NCI-H2171 treated with DMSO at 0.1 percent for 48 hours (cell line): ENCODE measurements at places on chromosomes 11 and 22.

DNA sequence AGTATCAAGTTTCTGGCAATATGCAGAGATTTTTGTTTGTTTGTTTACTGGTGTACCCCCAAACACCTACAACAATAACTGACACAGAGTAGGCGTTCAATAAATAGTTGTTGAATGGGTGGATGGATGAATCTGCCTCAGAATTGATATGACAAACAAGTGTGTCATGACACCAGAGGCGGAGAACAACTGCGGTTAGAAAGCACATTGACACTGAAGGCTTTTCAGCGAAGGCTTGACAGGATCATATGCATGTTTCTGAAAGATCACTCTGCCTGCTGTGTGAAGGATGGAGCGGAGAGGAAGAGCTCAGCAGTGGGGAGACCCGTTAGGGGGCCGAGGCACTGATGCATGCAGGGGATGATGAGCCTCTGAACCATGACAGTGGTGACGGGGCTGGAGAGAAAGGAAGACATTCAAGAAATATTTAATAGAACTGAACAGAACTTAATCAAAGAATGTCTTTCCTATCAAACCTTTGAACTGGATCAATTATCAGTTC is 108.5 kb upstream of the USP47 start:
- DNase-seq = no peak

- no peak for DNase-seq
Measured at GRCh38 chr11:77752516-77752915, 68.0 kb downstream of the RSF1 start.

DNA sequence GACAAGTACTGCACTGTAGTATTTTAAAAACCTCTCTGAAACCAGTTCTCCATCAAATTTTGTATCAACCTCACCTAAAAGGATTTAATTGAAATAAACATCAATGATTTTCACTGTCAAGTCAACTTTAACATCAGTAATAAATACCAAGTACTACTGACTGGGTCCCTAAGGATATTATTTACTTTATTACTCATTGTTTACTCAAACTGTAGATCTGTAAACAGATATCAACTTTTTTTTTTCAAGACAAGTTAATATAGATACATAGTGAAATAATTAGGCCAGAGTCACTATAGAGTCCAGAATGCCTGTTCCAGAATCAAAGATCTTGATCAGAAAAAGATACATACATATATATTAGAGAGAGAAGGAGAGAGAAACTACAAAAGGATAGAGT is 1.6 kb downstream of the RNF141 start:
- DNase-seq = no peak

GRCh38 chr11:109511598-109511997 is 89.6 kb downstream of the C11orf87 start:
- no peak for DNase-seq

DNA sequence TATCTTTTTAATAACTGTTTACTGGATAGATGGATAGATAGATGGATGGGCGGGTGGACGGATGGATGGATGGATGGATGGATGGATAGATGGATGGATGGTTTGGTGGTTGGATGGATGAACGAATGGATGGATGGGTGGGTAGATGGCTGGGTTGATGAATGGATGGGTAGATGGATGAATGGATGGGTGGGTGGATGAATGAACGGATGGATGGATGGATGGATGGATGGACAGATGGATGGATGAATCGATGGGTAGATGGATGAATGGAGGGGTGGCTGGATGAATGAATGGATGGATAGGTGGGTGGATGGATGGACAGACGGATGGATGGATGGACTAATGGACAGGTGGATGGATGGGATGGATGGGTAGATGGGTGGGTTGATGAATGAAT is 13.8 kb upstream of the SLC22A12 start:
- no peak for DNase-seq

- no peak for DNase-seq
Measured at GRCh38 chr11:26958702-26959049, 35.2 kb upstream of the FIBIN start.

- DNase-seq = no peak
Measured at GRCh38 chr22:25114369-25115362, 85.0 kb upstream of the CRYBB3 start.

GRCh38 chr22:35601743-35602615 is 15.2 kb downstream of the MB start:
- DNase-seq = no peak

DNA sequence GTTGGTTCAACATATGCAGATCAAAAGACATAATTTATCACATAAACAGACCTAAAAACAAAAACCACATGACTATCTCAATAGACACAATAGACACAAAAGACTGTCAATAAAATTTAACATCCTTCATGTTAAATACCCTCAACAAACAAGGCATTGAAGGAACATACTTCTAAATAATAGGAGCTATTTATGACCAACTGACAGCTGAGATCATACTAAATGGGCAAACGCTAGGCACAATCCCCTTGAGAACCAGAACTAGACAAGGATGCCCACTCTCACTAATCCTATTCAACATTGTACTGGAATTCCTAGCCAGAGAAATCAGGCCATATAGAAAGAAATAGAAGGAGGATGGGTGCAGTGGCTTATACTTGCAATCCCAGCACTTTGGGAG is 50.3 kb upstream of the GLYAT start:
- DNase-seq = no peak

DNA sequence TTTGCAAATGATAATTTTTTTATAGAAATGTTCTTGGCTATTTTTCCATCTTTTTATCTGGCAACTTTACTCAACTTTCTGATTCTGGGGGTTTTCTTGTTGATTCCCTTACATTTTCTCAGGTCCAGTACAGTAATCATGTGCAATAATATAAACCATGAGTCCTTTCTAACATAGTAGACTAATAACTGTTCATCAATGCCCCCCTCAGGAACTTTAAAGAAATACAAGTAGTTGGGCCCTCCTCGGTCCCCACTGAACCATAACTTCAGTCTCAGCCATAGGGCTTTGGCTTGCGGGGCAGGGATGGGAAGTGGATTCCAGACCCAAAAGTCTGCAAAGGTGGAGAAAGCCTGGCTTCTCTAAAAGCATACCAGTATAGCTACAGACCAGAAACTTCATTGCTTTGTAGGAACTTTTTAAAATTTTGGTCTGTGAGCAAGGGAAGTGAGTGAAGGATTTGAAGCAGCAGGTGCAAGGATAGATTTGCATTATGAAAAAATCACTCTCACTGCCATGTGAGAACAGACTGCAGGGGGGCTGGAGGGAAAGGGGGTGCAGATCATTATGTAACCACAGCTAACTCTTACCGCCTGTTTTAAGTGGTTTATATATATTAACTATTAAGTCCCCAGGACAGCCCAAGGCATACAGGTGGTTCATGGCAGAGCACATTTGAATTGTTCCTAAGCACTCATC is 10.4 kb upstream of the TUB start:
- peak; percentile 59 for DNase-seq

- DNase-seq = no peak
Measured at GRCh38 chr22:11613898-11614755, 3913.9 kb upstream of the OR11H1 start.

DNA sequence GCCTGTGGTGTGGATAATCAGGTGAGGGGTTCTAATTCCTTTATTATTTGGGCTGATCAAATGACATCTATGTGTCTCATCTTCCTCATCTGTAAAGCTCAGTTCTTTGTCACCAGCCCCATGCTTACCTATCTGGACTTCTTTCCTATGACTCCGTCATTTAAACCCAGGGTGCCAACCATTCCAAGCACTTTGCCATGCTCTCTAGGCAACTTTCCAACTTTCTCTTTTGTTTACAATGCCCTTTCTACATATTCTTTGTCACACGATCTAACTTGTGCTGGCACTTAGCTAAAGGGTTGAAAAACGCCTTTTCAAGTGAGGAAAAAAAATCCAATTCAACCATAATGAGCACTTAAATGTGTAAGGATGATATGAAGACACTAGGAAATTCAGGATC is 27.9 kb downstream of the EXPH5 start:
- DNase-seq = no peak

DNA sequence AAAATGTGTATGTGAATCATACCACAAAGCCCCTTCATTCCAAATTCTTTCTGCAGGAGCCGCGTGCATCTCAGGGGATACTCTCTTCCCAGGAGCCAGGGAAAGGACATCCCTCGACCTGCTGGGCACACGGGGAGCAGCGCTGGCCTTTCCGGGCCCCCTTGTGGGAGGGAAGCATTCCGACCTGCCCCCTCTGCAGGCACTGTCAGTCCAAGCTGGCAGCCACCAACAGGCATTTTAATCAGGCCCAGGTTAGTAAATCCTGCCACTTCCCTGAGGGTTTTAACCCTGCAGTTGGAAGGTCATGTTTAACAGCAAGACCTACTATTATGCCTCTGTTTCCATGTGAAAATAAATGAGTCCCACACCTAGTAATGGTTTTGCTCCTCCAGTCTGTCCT is 391.5 kb downstream of the SHANK2 start:
- no peak for DNase-seq

DNA sequence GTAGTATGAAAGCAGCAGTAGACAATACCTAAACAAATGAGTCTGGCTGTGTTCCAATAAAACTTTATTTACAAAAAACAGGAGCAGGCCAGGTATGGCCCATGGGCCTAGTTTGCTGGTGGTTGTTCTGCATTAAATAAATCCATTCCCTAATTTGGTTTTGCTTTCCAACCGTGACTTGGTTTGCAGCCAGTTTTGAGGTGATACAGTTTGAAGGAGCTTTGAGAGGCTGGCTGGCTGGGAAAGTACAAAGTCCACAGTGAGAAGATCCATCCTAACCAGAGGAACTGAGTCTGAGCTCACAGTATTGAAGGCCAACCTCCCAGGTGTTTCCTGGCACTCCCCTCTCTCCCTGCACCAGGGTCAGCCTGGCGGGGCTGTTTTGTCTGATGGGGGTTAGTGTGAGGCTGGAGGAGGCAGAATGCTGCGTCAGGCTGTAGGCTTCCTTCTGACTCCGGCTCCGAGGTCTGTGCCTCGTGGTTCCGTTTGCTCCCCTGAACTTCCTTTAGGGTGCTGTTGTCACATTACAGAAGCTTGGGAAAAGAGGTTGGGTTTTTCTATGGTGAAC is 129.5 kb downstream of the MICAL2 start:
- no peak for DNase-seq

- no peak for DNase-seq
Measured at GRCh38 chr11:86999859-87000753, 37.6 kb upstream of the TMEM135 start.

DNA sequence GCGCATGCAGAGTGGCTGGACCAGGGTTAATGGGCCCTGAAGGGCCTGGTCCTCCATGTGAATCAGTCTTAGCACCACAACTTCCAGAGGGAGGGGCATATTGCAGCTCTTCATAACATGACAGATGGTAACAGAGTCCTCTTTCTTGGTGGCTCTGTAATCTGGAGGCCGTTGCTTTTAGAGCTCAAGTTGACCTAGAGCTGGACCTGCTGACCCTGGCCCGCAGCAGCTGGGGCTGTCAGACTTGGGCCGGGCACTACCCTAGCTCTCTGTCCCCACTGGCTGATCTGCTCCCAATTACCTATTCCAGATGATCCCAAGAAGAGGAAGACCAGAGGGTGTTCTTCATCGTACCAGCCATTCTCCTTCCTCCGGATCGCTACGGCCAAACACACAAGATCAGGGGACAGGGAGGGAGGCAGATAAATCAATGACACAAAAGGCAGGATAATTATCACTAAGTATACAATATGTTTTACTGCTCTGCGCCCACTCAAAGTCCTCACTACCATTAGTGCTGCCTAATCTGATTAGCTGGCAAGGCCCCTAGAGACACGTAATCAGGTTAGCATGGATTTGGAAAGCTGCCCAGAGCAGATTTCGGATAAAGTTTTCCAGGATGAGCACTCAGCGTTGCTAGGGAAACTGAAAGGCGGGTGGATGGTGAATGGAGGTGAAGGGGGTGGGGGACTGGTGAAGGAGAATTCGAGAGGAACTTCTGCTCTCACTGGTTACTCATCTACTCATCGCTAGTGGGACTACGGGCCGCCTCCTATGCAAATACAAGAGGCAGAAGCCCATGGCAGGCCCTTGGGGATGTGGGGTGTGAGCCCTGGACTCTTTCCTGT is 64.5 kb upstream of the PHOX2A start:
- DNase-seq = peak; percentile 98

GRCh38 chr11:111299101-111300026 is 1.0 kb downstream of the POU2AF3 start:
- peak; percentile 60 for DNase-seq

DNA sequence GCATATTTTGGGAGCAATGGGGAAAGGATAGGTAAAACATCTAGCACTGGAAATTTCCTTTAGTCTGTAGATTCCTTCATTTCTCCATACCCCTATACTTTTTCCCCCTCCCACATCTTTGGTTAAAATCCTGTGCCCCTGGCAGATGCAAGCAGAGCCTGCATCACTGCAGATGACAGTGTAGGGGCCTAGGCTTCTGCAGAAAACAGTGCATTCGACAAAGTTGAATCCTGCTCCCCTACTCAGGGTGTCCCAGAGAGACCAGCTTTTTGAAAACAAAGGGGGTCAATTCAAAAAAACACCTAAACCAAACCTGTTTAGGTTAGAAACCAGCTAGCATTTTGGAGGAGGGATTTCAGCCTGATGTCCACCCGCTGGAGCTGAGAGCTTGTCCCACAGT is 43.8 kb upstream of the BLID start:
- DNase-seq = no peak
